ENCODE measurements at places on chromosomes 7 and 10.

- peak; percentile 34 for DNase-seq
Observed at GRCh38 chr10:76491216-76491615, 1059.8 kb downstream of the LRMDA start.

- no peak for DNase-seq
Observed at GRCh38 chr7:105585850-105586500, 4.7 kb upstream of the EFCAB10 start.

GRCh38 chr7:141349338-141349737, 201.9 kb upstream of the AGK start:
- DNase-seq: no peak

GRCh38 chr7:15584575-15584974, 22.8 kb upstream of the AGMO start:
- DNase-seq: no peak

DNA sequence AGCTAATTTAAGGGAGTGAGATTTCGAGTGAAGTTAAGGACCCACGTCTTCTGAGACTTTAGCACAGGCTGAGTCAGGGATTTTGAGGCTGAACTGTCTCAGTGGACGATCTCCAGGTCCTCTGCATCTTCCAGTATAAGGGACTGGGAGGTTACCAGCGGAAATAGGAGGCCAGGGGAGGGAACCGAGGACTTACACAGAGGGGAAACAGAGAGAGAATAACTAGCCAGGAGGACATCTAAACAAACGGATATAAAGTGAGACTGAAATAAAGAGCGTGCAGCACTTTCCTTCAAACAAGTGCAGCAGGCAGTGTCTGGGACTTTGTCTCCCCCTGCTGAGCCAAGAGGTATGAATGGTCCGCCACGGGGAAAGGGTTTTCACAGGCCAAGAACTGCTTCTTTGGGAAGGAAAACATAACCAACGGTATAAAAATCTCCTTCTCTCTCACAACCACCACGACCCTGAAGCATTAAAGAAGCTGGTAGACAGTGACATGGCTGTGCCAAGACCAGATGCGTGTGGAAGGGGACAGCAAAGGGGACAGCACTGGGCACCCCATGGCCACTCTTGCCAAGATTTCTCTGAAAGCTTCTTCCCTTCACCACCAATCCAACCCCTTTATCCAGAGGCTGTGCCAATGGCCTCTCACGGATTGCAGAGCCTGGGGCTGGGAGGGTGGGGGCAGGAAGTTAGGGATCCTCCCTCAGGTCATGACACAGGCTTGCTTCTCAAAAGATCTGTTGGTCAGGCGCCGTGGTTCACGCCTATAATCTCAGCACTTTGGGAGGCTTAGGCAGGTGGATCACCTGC, 72.0 kb downstream of the SLC37A3 start:
- DNase-seq: peak; percentile 74

GRCh38 chr10:114632869-114633715, 25.0 kb downstream of the ABLIM1 start:
- peak; percentile 79 for DNase-seq

- DNase-seq: no peak
Observed at GRCh38 chr10:4653160-4653559, 172.8 kb upstream of the AKR1E2 start.

- peak; percentile 46 for DNase-seq
Observed at GRCh38 chr10:36256166-36256565, 614.1 kb upstream of the FZD8 start.

DNA sequence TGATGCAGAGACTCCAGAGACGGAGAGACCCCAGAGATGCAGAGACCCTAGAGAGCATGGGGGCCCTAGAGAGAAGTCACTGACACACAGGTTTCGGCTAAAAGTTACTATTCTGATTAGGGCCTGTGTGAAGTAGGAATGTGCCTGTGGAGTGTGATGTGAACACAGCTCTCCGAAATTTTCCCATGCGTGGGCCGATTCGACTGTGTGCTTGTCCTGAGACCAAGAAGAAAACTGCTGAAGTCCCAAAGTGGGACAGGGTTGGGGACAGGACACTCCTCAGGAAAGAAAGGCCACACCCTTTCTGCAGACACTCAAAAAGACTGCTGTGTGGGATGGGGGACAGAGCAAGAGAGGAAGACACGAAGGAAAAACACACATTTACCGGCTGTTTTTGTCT, 533.5 kb downstream of the PTPRN2 start:
- no peak for DNase-seq

GRCh38 chr7:158263964-158264748, 323.5 kb downstream of the PTPRN2 start:
- no peak for DNase-seq

- no peak for DNase-seq
Observed at GRCh38 chr10:70564113-70564725, 38.3 kb downstream of the PRF1 start.

GRCh38 chr7:143914938-143915652, 13.1 kb upstream of the TCAF1 start:
- DNase-seq: no peak

DNA sequence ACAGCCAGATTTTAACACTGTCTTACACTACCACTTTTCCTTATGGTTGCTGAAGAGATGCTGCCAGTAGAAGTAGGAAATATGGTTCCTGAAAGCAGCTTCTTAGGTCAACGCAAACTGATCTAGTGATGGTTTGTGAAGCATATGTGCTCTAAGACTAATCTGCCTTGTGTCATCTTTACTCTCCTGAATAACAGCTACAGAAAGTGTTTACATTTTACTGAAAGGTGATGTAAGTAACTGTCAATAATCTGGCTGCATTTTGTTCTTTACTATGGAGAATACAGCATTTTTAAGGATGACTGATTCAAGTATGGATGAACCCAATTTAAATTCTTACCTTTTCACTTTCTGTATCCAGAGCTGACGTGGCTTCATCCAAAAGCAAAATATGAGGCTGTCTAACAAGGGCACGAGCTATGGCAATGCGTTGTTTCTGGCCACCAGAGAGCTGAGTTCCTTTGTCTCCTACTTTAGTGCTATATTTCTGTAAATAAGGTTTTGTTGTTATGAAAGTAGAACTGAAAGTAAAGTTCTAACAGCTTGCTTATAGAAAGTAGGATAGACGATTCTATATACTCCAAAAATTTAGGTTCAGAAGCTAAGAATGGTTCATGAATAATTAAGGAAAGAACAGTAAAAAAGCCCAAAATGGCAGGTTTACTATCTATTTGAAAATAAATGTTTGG, 30.2 kb upstream of the ABCB4 start:
- no peak for DNase-seq

DNA sequence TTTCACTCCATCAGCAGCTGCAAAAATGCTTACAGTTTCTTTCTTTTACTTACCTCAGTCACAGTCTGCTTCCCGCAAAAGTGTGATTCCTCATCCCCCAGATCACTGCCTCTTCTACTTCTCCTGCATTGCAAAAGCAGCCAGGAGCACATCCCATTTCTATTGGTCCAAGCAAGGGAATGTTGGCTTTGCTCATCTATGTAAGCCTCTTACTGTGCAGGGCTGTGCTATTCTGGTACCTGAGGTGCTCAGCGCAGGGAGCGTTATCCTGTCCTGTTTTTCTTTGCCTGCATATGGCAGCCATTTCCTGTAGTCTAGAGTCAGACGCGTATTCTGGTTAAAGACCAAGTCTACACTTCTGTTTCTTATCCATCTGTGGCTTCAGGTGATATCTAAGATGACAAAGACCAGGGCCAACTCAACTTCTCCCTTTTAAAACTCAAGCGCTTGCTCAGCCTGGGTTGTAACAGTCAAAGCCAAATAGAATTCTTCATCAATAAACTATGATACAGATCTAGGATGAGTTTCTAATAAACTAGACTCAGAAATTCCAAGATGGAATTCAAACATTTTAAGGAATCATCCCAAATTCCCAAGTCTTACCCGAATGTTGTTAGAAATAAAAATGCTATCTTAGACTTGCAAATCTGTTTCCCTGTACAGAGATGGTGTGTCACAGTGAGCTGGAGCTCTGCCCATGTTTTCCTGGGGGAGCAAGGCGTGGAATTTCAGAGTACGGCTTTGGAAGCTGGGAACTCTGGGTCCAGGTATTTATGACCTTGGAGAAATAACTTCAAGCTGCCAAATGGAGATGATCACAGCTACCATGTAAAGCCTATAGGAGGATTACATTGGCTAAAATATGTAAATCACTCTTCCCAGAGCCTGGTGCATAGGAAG, 6.1 kb upstream of the RBM17 start:
- no peak for DNase-seq

DNA sequence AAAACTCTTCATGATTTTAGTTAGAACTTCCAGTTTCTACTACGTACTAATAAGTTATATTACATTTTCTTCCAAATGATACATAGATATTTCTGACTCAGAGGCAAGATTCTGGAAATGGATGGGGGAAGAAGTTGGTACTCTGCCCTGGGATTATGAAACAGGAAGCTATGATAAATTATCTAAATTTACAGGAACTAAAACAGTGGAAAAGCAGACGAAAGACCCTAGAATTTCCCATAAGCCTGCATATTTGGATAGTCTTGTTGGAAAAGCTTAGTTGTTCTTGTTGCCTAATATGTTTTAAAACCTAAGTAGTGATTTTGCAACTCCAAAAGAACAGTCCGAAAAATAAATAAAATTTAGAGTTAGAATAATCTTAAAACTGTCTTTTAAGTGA, 21.8 kb downstream of the CFAP69 start:
- peak; percentile 48 for DNase-seq

DNA sequence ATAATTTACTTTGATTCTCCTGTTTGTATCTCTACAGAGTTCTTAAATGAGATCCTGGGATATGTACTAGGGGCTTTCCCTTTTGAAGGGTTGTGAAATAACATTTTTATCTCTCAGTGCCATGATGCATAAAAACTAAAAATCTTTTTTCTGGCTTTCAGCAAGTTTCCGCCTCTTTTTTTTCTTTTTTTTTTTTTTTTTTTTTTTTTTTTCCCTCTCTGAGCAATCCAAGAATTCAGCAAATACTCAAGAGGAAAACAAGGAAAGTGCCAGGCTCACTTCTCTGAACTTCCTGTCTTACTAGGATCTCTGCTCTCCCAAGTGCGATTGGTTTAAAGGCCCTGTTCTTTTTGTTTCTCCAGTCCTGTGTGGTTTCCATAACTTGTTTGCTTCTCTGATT, 79.9 kb downstream of the HYCC1 start:
- DNase-seq: peak; percentile 37
